A549 treated with CORT108297 at 1 μM for 4 hours (cell line): ENCODE measurements at places on chromosomes 5 and 9. TPM values are rescaled to one million over a fixed set of nuclear protein-coding genes. Genes with fewer than 3 reads are reported as not detected.

Gene PTGDS
- 0.16 to 0.81 TPM (median 0.57 TPM) in 5 replicates for total RNA-seq

Gene ZBTB5
- total RNA-seq: 6.9 to 9.0 TPM (median 8.4 TPM) in 5 replicates

Gene RAB3C
- not detected in 5 replicates for total RNA-seq

Gene NR2F1
- 3.8 to 5.7 TPM (median 4.7 TPM) in 5 replicates for total RNA-seq

Gene PTTG1
- 199 to 299 TPM (median 208 TPM) in 5 replicates for total RNA-seq

Gene NOXA1
- 0.78 to 2.3 TPM (median 2.0 TPM) in 5 replicates for total RNA-seq

Gene PRDM9
- not detected in 5 replicates for total RNA-seq

Gene PTGER4
- 1.4 to 1.5 TPM (median 1.5 TPM) in 5 replicates for total RNA-seq

Gene SPINK13
- 0.10 TPM in 1 of 5 replicates, not detected in the others for total RNA-seq

Gene INSL6
- total RNA-seq: not detected in 5 replicates

Gene PCSK5
- total RNA-seq: 0.71 to 1.1 TPM (median 0.96 TPM) in 5 replicates

Gene FBXW2
- total RNA-seq: 36.6 to 42.2 TPM (median 41.8 TPM) in 5 replicates

Gene RLN2
- total RNA-seq: 0.18 to 0.34 TPM (median 0.20 TPM) in 3 of 5 replicates, not detected in the others

Gene AHRR
- total RNA-seq: 2.8 to 4.1 TPM (median 3.8 TPM) in 5 replicates

Gene SGCD
- total RNA-seq: 4.0 to 5.2 TPM (median 4.5 TPM) in 5 replicates

Gene PCDHGA4
- 0.07 to 0.17 TPM (median 0.16 TPM) in 5 replicates for total RNA-seq

Gene MCIDAS
- 1.6 to 2.6 TPM (median 2.1 TPM) in 5 replicates for total RNA-seq

Gene GAS1
- 0.05 to 0.15 TPM (median 0.11 TPM) in 5 replicates for total RNA-seq

Gene CDC25C
- 10.1 to 12.7 TPM (median 11.5 TPM) in 5 replicates for total RNA-seq

Gene PHYKPL
- 8.2 to 10.8 TPM (median 9.6 TPM) in 5 replicates for total RNA-seq

Gene SPATA31E1
- 0.03 TPM in 1 of 5 replicates, not detected in the others for total RNA-seq

Gene IL3
- total RNA-seq: not detected in 5 replicates

Gene FSTL4
- 3.1 to 4.5 TPM (median 3.7 TPM) in 5 replicates for total RNA-seq

Gene MRNIP
- 15.6 to 23.6 TPM (median 18.6 TPM) in 5 replicates for total RNA-seq

Gene PRRX2
- 3.5 to 8.8 TPM (median 7.8 TPM) in 5 replicates for total RNA-seq

Gene PCDHGA2
- 0.55 to 0.78 TPM (median 0.63 TPM) in 5 replicates for total RNA-seq

Gene SLC6A18
- total RNA-seq: not detected in 5 replicates

Gene MCTP1
- 7.4 to 11.1 TPM (median 10.1 TPM) in 5 replicates for total RNA-seq

Gene SLC34A3
- total RNA-seq: 0.07 to 0.14 TPM (median 0.10 TPM) in 4 of 5 replicates, not detected in the other

Gene CERCAM
- 32.0 to 43.1 TPM (median 38.8 TPM) in 5 replicates for total RNA-seq

Gene NRG2
- 1.7 to 2.4 TPM (median 2.1 TPM) in 5 replicates for total RNA-seq

Gene SV2C
- total RNA-seq: not detected in 5 replicates

Gene NME5
- total RNA-seq: not detected in 5 replicates

Gene OR4F3
- total RNA-seq: not detected in 5 replicates

Gene FCN2
- not detected in 5 replicates for total RNA-seq

Gene KLHL9
- total RNA-seq: 14.5 to 19.6 TPM (median 17.5 TPM) in 5 replicates

Gene CFAP90
- total RNA-seq: 0.22 to 0.59 TPM (median 0.44 TPM) in 5 replicates

Gene GARIN3
- total RNA-seq: not detected in 5 replicates
